ENCODE measurements at places on chromosomes 7 and 10.
A peak's percentile ranks its signal among the peaks of the same experiment; 100 is the strongest.

DNA sequence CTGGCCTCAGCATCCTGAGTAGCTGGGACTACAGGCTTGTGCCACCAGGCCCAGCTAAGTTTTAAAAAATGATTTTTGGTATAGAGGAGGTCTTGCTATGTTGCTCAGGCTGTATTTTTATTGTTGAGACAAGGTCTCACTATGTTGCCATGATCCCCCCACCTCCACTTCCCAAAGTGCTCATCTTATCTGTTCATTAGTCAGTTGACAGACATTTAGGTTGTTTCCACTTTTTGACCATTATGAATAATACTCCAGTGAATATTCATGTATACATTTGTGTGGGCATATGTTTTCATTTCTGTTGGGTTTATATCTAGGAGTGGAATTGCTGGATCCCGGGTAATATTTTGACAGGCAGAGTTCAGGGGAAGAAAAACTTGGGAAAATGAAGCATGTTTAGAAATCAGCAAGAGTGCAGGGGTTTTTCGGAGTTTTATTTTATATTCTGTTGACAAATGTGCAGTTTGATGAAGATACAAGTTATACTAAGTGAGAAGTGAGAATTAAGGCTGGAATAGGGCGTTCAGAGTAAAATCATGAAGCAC is 2.7 kb upstream of the SCD start:
- no peak for DNase-seq

- no peak for DNase-seq
These were observed 139.6 kb downstream of the ADAM22 start for GRCh38 chr7:88073626-88074025.

GRCh38 chr7:122402235-122402634 is 97.7 kb upstream of the FEZF1 start:
- no peak for DNase-seq

DNA sequence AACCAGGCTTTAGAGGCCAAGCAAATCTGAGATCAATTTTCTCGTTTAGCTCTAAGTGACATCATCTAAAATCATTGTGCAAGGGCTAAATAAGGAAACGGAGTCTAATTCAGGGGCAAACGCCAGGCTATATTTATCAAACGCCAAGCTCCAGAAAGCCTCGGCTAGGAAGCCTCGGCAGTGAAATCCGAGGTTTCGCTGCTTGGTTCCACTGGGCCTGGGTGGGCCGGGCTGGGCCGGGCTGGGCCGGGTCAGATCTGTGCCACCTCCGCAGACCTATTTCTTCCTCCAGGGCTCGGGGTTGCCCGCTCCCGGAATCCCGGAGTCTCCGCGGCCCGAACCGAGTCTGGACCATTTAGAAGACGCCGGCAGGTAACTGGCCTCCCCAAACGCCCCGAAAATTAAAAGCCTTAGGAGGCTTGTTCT is 459 bp upstream of the FEZF1 start:
- no peak for DNase-seq

- peak; percentile 57 for DNase-seq
These were observed 37.6 kb downstream of the ENTPD1 start for GRCh38 chr10:95793401-95794045.

GRCh38 chr7:71735961-71736556 is 604.1 kb downstream of the GALNT17 start:
- peak; percentile 41 for DNase-seq

GRCh38 chr7:90625562-90625961 is 29.4 kb downstream of the CDK14 start:
- DNase-seq = no peak

- no peak for DNase-seq
These were observed 38.0 kb upstream of the LEP start for GRCh38 chr7:128203047-128203491.

DNA sequence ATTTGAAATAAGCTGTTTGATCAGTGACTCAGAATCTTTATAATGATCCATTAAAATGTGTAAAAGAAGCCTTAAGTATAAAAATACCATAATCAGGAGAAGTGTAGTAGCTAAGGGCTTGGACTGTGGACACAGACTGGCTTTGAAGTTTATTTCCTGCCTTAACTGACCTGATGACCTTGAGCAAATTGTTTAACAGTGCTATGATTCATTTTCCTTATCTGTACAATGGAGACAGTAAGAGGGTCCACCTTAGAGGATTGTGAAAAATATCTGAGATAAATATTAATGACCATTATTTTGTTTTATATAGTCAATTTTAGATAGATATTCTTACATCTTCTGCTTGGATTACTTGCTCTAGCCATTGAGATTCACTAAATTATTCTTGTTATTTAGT is 13.3 kb upstream of the RPA3 start:
- no peak for DNase-seq

DNA sequence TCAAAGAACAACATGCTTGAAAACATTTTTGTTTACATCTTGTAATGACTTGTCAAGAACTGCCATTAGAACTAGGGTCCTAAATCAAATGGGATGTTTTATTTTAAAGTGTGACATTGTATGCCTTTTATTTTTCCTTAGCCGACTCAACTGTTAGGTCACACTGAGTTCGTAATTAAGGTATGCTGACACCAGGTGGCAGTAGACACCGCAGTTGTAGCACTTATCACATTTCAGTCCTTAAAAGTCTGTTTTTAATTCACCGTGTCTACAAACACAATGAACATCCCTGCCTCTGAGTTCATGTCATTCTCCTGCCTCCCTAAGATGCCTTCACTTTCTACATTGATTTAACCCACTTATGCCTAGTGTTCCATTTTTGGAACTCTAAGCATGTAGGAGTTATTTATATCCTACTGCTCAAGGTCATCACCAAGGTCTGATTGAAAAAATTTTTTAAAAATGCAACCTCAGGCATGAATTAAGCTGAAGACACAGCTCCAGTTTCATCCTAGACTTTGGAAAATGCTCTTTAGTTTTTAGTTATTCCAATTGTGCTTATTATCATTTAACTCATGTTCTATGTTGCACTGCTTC is 186.1 kb downstream of the BMPER start:
- DNase-seq = no peak

- DNase-seq = peak; percentile 74
These were observed 45.9 kb upstream of the KCNIP2 start for GRCh38 chr10:101889256-101890210.

DNA sequence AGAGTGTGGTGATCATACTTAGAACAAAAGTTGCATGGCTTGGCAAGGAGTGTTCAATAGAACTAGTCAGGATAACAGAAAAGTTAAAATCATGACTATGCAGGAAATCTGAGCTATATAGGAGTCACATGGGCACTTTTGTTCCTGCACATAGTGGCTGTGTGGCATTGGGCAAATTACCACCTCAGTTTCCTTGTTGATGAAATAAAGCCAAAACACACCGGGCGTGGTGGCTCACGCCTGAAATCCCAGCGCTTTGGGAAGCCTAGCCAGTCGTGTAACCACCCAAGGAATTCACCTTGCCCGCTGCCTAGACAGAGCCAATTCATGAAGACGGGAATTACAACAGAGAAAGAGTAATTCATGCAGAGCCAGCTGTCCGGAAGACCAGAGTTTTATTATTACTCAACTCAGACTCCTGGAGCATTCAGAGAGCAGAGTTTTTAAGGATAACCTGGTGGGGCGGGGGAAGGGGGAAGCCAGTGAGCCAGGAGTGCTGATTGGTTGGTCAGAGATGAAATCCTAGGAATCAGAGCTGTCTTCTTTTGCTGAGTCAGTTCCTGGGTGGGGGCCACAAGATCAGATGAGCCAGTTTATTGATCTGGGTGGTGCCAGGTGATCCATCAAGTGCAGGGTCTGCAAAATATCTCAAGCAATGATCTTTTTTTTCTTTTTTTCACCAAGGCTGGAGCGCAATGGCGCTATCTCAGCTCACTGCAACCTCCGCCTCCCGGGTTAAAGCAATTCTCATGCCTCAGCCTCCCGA is 6.4 kb upstream of the MKRN1 start:
- no peak for DNase-seq
